T-helper 17 cell (primary cell): ENCODE measurements at places on chromosomes 6 and 20. TPM values are rescaled to one million over a fixed set of nuclear protein-coding genes. Genes with fewer than 3 reads are reported as not detected.
A peak's percentile ranks its signal among the peaks of the same experiment; 100 is the strongest.

The PRL gene
- not detected for total RNA-seq

The NRSN1 gene
- not detected for total RNA-seq

DNA sequence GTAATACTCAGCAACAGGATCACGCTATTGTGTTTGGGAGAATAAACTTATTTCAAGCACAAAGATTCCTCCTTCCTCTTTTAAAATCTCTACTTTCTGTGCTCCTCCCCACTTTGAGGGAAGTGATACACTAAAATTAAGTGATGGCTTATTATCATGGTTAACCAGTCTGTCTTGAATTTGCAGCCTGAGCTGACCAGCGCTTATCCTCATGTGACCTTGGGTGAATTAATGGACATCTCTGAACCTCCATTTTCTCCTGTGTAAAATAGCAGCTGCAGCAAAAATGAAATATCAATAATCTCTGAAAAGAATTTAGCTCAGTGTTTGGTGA, 222.6 kb downstream of the BCAS1 start:
- no peak for DNase-seq
- peak overlapping the region; percentile 92 for H3K27ac ChIP-seq
- H3K36me3 ChIP-seq, result no peaks in the 10 kb centered on the region

GRCh38 chr6:32148289-32149091, 3.2 kb downstream of the PRRT1 start:
- peak overlapping the region; percentile 46 for H3K27ac ChIP-seq
- H3K4me3 ChIP-seq, result peak overlapping the region; percentile 87
- peaks cover 33% of the 10 kb centered on the region for H3K4me1 ChIP-seq
- H3K27me3 ChIP-seq, result peaks cover 47% of the 10 kb centered on the region

DNA sequence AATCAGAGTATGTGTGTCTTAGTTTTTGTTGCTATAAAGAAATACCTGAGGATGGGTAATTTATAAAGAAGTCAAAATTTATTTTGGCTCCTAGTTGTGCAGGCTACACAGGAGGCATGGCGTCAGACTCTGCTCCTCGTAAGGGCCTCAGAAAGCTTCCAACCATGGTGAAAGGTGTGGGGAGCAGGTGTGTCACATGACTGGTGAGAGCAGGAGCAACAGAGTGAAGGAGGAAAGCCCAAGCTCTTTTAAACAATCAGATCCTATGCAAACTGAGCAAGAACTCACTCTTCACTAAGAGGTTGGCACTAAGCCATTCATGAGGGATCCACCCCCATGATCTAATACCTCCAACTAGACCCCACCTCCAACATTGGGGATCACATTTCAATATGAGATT, 1524.3 kb downstream of the HACE1 start:
- no peak for DNase-seq
- no peak overlapping the region for H3K4me3 ChIP-seq
- no peak overlapping the region for H3K27ac ChIP-seq
- H3K36me3 ChIP-seq, result no peaks in the 10 kb centered on the region
- H3K4me1 ChIP-seq, result no peaks in the 10 kb centered on the region

GRCh38 chr20:45842169-45842812, 8.7 kb downstream of the SNX21 start:
- H3K4me1 ChIP-seq, result peaks cover 2% of the 10 kb centered on the region
- peaks cover 5% of the 10 kb centered on the region for H3K36me3 ChIP-seq
- no peaks in the 10 kb centered on the region for H3K27me3 ChIP-seq
- no peak overlapping the region for H3K4me3 ChIP-seq
- no peak for DNase-seq
